ENCODE measurements at places on chromosomes 2 and 18.

DNA sequence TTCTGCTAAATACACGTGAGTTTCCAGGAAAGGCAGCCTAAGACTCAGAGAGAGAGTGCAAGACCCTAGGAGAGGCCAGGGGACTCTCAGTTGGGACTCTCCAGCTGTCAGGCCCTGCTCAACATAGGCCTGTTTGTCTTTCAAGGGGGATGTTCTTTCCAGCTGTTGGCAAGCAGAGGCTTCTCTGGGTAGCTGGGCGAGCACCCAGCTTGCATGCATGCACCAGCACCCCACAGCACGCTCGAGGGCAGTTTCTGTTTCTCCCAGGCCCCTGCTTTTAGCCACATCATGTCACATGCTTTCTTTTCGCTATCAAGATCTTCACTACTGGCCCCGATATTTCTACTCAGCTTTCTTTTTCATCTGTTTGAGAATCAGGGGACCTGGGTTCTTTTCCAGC, 479.3 kb upstream of the HS6ST1 start:
- no peak for DNase-seq

DNA sequence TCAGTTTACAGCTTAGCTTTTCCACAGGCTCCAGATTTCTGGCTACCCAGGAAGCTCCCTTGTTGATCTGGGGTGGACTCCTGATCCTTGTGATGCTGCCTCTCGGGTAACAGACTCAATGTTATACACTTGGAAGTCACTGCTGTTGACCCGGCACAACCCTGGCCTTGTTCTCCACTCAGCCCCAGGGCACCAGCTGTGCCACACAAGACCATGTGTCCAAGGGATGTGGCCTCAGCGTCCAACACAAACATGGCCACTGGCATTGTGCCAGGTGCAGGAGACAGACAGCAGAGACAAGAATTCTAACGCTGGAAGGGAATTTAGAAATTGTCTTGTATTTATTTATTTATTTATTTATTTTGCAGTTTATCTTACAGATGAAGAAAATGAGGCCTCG, 39.0 kb upstream of the PPP4R1 start:
- no peak for DNase-seq

GRCh38 chr2:8980096-8980495, 23.4 kb downstream of the MBOAT2 start:
- DNase-seq, result no peak

DNA sequence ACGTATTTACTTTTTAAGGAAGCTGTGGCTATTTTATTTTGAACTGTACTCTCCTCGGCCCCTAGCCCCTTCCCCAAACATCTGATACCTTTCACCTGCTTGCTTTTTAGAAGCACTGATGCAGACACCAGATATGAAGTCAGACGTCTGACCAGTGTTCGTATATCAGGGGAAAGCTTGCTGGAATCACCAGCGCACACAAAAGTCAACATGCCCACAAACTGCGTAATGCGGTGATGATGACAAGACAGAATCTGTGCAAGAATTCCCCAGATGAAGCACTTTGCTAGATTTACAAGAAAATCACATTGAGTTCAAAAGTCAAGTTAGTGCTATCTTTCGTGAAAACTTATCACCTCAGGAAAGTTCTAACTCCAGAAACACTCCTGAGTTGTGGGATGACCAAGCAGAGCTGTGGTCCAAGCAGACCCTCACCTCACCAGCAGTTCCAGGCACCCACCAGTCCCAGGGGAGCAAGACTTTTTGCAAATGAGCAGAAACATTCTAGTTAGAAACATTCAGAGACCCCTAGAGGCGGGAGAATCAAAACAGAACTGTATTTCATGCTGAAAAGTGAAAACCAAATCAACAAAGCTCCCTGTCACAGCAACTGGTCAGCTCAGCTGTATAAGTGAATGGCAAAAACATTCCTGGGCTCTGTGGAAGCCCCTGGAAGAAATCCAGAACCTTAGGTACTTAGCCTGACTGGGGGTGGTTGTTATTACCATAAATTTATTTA, 55.7 kb downstream of the INO80C start:
- no peak for DNase-seq

- no peak for DNase-seq
Measured at GRCh38 chr2:148512501-148512900, 132.1 kb upstream of the EPC2 start.

DNA sequence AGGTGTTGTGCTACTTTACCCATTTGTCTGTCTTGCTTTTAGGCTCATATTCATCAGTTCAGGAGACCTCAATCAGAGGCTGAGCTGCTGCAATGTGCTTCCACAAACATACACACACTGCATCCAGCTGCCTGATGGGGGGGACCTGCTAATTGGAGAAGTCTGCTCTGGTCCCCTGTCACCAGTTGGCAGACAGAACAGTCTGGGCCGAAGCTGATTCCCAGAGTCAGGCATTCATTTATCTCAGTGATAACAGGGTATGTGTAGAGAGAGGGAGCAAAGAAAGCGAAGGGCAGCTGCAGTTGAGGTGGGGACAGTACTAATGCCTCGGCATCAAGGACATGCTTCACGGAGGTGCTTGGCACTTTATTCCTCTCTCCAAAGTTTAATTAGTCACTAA, 584.3 kb upstream of the PIK3C3 start:
- no peak for DNase-seq
